Left cardiac atrium (tissue), 4 donors: ENCODE measurements at places on chromosomes 4 and X.

GRCh38 chr4:167939863-167940616, 152.3 kb upstream of the ANXA10 start:
- no peak for DNase-seq

DNA sequence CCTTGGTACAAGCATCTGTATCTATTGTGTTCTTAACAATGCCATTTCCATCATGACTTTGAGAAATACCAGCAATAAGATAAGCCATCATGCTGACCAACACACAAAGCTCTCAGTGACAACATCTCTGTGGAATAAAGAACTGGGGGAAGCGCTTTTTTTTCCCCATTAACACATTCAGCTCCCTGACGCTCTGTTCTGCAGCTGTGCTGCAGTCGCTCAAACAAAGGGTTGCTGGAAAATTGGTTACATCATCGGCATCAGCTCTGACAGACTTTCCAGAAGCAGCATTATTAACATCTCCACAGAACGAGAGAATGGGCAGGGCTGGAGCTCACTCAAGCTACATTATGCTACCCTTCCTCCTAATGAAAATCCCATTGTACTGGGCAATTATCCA, 39.9 kb downstream of the DCX start:
- no peak for DNase-seq

GRCh38 chrX:65576160-65576559, 41.6 kb upstream of the LAS1L start:
- no peak for DNase-seq

- no peak for DNase-seq
Observed at GRCh38 chrX:69066966-69067525, 98.2 kb downstream of the PJA1 start.

GRCh38 chr4:1460967-1461868, 55.0 kb upstream of the NKX1-1 start:
- DNase-seq = no peak

DNA sequence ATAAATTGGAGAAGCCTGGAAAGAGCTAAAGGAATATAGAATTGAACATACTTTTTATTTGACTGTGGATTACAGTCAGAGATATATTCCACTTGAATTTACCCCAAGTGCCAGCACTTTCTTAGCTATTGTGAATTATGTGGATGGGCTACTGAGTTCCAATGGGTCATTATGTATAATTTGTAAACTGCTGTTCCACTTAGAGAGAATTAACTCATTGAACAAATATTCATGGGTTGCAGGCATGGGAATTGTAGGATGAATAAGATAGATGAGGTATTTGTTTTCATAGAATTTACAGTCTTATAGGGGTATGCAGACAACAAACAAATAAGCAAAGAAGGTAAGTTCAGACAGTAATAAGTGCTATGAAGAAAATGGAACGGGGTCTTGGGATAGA, 195.7 kb downstream of the SHROOM3 start:
- DNase-seq = no peak
